Non-pigmented ciliary epithelial cell (primary cell): ENCODE measurements at places on chromosomes 12 and 14.

GRCh38 chr12:85357609-85358008 lies 77.6 kb downstream of the ALX1 start:
- no peak for DNase-seq

- DNase-seq = no peak
These were observed 106.3 kb downstream of the ST8SIA1 start for GRCh38 chr12:22228022-22228875.

- DNase-seq = no peak
These were observed 389.6 kb upstream of the ATP2B1 start for GRCh38 chr12:90098132-90098779.

DNA sequence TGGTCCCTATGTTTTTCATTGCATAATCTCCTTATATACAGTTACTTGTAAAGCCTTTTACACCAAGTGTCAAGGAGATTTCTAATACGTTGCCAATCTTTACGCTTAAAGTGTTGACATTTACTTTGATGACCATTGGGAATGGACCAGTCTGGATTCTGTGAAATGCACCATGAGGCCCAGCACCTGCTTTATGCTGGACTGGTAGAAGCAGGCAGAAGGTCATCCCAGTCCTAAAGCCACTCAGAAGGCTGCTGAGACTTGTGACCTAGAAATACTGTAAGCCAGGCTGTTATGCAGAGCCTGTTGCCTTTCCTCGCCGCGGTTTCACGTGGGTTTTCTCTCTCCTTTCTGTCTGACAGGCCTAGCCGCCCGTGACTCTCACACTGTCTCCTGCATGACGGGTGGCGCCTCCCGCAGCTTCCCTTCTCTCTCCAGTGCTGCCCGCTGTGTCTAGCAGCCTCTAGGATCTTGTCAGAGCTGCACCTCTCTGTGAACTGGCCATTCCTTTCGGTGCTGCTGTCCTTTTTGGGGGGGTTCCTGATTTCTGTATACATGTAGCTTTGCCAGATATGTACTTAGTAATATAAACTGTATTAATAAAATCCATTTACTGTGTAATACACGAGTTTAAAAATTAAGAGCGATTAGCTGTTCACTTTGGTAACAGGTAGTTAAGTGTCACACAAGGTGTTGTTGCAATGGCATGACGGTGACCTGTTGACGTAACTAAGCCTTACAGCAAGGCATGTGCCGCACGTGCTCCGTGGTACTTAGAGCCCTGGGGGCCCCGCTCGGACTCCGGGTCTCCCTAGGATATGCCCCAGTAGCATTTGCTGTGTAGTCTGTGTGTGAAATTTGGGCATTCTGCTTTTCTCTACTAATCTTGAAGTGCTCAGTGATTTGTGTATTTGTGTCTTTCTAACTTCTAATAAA lies 29.7 kb downstream of the XRCC3 start:
- DNase-seq = no peak

- DNase-seq = no peak
These were observed 131.8 kb upstream of the EEA1 start for GRCh38 chr12:93060666-93061472.

DNA sequence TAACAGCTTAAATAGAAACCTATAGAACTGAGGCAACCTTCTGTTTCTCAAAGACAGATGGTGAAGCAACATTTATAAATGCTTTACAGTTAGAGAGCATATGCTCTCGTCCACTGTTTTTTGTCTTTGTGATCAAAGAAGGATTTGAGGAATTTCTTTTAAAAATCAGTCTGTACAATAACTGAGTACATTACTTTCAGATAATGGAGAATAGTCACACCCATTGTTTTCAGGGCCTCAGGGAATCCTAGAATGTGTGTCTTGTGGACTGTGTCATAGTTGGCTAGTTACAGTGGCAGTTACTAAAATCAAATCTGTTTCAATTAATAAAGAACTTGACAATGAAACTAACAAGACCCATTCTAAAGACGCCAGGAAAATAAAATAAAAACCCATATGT lies 107.9 kb downstream of the PRKCH start:
- DNase-seq = no peak

- no peak for DNase-seq
These were observed 96.2 kb downstream of the CPSF2 start for GRCh38 chr14:92217936-92218335.

DNA sequence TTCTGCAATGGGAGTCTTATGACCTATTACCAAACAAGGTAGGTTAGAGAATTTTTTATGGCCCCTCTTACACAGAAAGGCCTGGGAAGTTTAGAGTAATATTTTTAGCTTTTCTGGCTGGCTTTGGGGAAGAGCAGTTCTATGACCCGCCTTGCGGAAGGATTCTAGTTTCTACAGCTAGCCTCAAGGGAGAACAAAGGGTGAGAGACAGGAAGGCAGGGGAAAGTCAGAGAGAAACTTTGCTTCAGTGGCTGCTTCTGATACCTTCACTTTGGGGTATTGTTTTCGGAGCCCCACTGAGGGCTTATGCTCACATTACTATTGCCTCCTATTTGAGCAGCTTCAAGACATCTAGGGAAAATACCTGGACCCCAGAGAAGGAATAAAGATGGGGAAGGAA lies 80.7 kb upstream of the NUDT4 start:
- DNase-seq = no peak

DNA sequence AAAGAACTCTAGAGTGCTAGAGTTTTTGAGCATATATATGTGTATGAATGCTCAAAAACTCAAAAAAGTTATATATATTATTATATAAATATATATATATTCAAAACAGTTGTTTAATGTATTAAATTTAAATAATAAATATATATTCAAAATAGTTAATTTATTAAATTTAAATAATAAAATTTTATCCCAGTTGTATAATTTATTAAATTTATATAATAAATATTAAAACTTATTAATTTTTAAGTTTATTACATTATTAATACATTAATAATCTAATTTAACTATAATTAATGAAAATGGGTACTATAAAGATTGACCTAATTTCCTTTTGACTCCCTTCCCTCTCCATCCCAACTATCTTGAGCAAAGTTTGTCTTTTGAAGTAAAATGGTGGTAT lies 97.8 kb downstream of the RERG start:
- DNase-seq = no peak

DNA sequence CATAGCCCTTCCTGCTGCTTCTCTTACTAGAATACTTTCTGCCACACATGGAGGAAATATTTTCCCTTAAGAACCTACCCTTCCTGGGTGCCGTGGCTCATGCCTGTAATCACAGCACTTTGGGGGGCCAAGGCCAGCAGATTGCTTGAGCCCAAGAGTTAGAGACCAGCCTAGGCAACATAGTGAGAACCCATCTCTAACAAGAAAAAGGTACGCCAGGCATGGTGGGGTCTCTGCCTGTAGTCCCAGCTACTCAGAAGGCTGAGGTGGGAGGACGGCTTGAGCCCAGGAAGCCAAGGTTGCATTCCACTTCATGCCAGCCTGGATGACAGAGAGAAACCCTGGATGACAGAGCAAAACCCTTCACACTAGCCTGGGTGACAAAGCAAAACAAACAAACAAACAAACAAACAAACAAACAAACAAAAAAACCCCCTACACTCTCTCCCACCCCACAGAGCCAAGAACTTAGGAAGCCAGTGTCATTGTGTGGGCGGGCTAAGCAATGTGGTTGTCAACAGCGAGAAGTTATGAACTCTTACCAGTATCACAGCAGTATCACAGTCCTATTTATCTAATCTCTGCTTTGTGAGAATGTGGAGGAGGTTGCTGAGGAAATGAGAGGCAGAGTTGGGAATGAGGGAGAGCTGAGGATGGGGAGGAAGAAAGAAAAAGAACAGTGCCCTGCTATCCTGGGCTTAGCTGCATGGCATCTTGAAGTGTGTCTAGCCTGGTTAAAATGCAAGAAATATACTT lies 53.8 kb upstream of the CLEC14A start:
- DNase-seq = no peak

GRCh38 chr12:105253866-105254513 lies 18.0 kb upstream of the APPL2 start:
- no peak for DNase-seq

DNA sequence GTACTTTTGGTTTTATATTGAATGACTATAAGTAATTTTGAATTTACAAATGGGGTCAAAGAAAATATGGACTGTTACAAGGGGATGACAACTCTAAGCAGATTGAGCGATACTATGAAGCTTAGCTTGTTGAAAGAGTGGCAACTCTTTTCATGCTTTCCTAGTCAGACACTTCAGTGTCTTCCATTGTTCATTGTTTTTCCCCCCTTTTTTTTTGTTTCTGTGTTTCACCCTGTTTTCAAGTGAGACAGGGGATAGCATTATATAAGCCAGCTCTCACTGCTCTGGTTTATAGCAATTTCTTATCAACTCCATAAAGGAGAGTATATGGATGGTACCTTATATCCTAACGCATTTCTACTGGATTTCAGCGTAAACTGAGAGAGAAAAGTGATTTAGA lies 24.6 kb downstream of the PEBP1 start:
- DNase-seq = no peak

- no peak for DNase-seq
These were observed 601.8 kb downstream of the SLC16A7 start for GRCh38 chr12:60197589-60197988.

GRCh38 chr14:75562089-75562488 lies 16.3 kb upstream of the FLVCR2 start:
- DNase-seq = no peak

DNA sequence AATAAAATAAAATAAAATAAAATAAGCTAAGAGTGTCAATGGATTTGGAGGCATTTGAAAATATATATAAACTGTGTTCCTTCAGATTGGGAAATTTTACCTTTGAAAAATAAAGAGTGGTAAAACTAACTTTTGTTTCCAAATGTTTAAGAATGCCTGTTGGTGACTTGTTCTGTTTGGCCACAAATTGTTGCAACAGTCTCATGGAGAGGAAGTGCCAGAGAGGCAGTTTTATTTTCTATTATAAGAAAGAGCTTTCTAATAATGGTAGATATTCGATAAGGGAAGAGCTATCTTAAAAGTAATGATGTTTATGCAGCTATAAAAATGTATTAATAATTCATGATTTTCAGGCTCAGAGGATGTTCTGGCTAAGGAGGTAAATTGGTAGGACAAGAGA lies 68.8 kb upstream of the MDGA2 start:
- no peak for DNase-seq

DNA sequence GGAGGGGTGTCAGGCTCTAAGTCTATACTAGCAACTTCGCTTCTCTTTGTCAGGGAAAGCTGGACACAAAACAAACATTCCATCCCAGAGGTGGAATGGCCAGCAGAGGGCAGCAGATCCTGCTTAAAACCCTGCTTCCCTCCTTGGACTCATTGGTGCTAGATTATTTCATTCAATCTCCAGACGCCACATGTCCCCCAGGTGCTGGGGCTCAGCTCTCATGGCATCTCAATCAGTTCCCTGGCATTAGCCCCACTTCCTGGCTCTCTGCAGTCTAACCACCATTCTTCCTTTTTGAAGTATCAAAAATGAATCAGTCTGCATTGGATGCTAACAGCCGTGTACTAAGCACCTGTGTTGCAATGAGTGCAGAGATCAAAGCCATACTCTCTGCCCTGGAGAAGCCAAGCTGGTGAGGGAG lies 8.1 kb upstream of the PPP1R1A start:
- DNase-seq = peak; percentile 23

- no peak for DNase-seq
These were observed 2.3 kb downstream of the PYM1 start for GRCh38 chr12:55925371-55925770.

DNA sequence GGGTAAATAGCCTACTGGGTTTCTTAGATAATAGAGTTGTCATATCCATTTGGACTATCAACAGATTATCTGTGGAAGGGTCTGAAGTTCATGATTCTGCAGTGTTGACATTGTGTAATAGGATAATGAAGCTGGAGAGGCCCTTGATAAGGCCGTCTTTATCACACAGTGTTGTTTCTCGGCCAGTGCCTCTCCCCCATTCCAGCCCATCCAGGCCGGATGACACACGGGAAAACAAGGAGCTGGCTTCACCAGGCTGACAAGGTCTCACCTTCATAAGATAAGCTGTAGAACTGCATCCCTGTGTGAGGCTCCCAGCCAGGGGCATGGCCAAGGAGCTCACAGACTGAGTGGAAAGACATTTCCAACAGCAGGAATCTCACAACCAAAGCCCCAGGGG lies 8.7 kb upstream of the EML1 start:
- DNase-seq = no peak

DNA sequence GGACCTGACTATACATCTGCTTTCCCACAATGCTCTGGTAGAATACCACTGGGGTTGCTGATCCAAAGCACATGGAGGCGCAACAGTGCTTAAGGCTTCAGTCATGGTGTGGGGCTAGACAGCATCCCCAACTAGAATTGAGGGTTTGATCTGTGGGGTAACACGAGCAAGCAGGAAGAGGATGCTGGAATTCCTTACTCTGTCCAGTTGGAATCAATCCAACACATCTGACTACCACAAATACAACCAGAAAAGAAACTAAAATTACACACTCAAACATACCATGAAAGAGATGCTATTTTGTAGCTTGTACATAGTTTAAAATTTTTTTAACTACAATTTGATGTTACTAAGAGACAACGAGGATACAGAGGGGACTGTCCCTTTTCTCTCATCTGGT lies 40.4 kb upstream of the GTF2A1 start:
- no peak for DNase-seq

GRCh38 chr14:29629839-29630238 lies 297.8 kb downstream of the PRKD1 start:
- no peak for DNase-seq

DNA sequence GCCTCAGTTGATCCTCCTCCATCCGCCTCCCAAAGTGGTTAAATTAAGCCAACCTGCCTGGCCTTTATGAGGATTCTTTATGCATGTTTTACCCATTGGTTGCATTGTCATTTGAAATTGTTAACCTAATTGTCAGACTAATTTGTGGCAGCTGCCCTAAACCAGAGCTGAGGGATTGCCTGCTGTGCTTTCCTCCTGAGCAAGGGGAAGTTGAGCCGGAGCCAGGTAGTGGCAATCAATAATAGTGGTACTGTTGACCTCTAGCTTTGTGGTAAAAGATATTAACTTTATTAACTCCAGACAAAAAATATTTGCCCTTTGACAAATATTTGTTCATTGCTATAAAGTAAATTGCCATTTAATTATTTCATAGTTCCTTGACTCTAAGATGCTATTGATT lies 5.6 kb upstream of the HEBP1 start:
- no peak for DNase-seq

DNA sequence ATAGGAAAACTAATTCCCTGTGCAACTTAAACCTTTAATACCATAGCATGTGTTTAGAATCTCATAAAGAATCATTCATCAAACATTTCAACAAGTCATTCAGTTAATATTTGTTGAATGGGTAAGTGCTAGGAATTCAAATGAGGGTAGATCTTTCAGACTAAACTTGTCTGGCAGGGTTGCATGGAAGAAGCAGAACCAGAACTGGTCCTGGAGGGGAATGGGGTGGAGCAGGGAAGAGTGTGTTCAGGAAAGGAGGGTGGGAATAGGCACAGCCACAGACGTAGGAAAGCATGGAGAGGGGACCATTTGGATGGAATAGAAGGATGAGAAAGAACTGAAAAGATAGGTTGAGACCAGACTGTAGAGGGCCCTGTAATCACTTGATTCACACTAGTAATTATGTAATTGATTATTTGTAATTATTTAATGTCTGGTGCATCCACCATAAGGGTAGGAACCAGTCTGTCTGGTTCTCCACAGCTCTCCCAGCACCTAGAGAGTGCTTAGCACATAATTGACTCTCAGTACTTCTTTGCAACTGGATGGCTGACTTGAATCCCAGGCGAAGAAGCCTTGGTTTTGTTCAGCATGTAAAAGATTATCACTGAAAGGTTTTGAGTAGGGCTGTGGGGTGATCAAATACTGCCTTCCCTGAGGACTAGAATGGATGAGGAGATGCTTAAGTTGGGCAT lies 3.0 kb upstream of the MAP3K9 start:
- no peak for DNase-seq

GRCh38 chr12:49621651-49622500 lies 1.5 kb upstream of the PRPF40B start:
- DNase-seq = no peak

- peak; percentile 74 for DNase-seq
These were observed 9.9 kb downstream of the TBK1 start for GRCh38 chr12:64461634-64462414.
